ENCODE measurements at places on chromosomes 4 and X.

- DNase-seq: no peak
Measured at GRCh38 chr4:55078987-55079386, 46.4 kb downstream of the KDR start.

- DNase-seq: no peak
Measured at GRCh38 chrX:150372756-150373155, 9.6 kb downstream of the MAMLD1 start.

- peak; percentile 47 for DNase-seq
Measured at GRCh38 chrX:989959-990510, 222.4 kb downstream of the CRLF2 start.

GRCh38 chr4:25563071-25563564 is 92.5 kb upstream of the SLC34A2 start:
- no peak for DNase-seq

- DNase-seq: no peak
Measured at GRCh38 chr4:145308598-145308997, 128.2 kb upstream of the OTUD4 start.

DNA sequence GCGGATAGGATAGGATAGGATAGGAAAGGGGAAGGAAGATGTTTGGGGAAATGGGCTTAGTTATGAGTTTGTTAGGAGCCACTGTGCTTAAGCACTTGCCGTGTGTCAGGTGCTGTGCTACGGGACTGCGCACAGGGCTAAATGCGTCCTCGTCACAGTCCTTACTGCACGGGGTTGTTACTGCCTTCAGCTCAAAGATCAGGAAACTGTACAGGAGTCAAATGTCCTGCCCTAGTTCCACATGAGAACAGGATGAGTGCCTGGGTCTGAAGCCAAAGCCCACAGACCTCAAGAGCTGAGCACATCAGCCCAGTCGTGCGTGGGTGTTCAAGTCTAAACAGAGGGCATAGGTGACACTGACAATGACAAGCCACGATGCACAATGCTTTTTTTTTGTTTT is 15.0 kb downstream of the ACSL1 start:
- no peak for DNase-seq

- DNase-seq: no peak
Measured at GRCh38 chrX:13381514-13381913, 61.7 kb upstream of the ATXN3L start.

DNA sequence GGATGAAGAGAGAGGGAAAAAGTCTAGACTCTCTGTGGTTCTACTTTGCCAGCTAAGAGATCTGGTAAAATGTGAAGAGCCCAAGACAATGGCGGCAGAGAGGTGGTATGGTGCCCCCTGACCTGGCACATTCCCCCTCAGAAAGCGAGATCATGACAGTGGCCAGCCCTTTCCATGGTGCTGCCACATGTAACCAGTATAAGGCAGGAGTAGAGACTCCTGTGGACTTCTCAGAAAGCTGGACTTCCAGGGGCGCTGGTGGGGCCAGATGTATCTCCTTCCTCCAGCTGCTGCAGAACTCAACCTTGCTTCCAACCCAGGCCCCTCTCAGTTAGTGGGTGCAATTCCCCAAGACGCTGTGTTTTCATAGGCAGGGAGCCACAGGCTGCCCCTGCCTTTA is 9.6 kb downstream of the CTAG1A start:
- DNase-seq: no peak

DNA sequence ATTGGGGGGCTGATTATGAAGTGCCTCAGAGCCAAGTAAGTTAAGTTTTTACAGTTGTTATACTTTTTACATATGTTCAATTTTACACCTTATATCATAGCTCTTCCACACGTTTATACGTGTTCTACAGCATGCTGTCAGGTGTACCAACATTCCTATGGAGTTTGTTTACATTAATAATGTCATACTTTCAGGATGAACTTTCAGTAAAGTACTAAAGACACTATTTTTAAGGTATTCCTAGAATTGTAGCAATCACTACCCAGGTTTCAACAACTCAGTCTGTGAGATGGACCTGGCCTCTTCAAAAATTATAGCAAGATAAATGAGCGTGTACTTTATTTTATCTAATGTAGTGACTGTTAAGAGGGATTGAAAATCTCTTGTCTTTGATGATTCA is 92.6 kb downstream of the PTPN13 start:
- DNase-seq: no peak

DNA sequence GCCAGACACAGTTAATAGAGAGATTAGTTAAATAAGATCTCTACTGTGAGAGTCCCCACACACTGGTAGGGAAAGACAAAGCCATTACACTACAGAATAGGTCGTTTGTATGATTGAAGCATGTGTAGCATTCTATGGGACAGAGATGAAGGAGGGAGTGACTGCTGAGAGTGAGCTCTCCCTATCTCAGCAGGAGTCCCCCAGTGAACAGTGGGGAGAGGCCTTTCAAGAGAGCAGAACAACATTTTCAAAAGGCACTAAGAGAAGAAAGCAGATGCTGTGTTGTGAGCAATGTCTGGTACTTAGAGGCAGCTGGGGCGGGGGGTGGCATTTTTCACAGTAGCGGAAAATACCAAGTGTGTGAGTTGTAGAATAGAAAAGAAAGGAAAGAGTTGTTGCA is 413.6 kb downstream of the AFF2 start:
- DNase-seq: no peak

DNA sequence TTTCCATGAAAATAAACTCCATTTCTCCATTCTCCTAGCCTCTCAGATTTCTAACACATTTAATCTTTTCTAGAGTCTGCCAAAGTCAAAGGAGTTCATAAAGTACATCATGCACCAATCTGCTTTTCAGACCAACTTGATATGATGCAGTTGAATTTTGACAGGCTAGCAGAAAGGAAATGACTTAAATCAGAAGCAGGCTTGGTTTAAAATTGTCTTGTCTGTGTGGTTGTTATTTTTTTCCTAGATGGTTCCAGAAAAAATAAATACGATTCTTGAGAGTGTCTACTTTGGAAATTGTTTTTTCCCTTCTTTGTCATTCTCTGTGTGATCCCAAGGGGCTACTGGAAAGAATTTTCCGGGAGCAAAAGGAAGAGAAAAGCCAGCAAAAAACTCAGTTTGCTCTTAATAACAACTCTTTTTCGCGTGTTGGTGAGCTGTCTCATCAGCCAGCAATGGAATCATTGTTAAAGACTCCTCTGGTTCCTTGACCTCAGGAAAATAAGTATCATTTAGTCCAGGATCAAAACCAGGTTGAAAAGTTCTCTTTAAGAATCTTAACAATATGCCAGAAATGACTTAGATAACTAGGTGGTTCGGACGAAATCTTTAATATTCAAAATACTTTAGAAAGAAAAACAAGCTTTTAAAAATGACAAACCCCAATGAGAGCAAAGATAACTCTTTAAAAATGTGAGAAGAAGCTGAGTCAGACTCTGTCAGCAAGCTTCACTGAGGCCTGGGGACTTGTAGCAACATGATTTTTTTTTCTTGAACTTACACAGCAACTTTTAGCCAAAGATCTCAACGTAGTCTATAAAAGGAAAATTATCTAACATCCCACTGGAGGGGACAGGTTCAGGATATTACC is 49.7 kb upstream of the GAB1 start:
- DNase-seq: no peak

DNA sequence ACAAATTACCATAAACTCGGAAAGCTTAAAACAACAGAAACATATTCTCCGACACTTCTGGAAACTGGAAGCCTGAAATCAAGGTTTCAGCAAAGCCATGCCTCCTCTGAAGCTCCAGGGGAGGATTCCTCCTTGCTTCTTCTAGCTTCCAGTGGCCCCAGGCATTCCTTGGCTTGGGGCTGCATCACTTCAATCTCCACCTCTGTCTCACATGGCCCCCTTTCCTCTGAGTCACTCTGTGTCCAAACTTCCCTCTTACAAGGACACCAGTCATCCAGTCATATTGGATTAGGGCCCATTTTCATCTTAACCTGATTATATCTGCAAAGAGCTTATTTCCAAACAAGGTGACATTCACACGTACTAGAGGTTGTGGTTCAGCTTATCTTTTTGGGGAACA is 17.3 kb downstream of the PARM1 start:
- DNase-seq: no peak

DNA sequence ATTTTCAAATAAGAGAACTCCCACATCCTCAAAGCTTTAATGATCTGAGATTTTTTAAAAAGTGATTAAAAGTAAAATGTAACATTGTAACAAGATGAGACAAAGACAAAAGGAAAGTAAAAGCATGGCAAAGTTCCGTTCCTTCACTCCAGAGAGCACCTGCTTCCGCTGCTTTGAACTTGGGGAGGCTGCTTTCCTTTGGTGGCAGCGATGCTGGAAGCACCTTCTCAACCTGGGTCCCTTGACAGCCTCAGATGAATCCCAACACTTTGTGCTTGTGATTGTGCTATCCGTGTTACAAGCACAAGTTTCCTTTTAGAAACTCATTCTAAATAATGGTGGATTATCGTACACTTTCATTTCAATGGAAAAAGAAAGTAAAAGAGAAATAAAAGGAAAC is 59.7 kb downstream of the HADH start:
- DNase-seq: peak; percentile 49

GRCh38 chr4:140617499-140618248 is 48.9 kb upstream of the UCP1 start:
- DNase-seq: no peak

- no peak for DNase-seq
Measured at GRCh38 chr4:79177388-79177787, 148.5 kb downstream of the NAA11 start.

- DNase-seq: no peak
Measured at GRCh38 chrX:107731831-107732502, 43.6 kb downstream of the TSC22D3 start.

DNA sequence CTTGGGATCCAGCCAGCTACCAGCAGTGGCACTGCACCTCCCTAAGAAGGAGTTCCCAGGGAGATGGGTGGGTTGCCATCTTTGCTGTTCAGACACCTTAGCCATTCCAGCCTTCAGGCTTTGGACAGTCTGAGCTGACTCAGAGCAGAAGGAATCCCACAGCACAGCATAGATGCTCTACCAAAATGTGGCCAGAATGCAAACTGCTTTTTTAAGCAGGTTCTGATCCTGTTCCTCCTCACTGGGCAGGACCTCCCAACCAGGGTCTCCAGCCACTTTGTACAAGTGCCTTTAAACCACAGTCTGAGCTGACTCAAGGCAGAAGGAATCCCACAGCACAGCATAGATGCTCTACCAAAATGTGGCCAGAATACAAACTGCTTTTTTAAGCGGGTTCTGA is 209.0 kb downstream of the NPNT start:
- no peak for DNase-seq

GRCh38 chrX:66018585-66019309 is 21.1 kb downstream of the VSIG4 start:
- no peak for DNase-seq

DNA sequence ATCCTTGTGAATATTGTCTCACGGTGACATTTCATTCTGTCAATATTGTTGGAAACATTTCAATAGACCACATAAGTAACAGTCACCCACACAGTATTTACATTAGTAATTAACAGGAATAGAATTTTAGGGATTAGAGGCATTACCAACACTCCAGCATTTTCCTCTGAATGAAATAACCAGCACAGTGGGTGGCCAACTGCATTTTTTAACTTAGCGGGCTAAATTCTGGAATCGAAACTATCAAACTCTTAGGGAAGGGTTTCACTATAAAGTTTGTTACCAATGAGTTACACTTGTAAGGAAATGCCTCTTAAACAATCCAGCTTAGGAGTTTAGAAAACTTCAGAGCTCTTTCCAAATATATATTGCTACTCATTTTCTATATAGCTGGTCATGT is 403.0 kb downstream of the ADGRL3 start:
- DNase-seq: no peak

GRCh38 chr4:2261110-2261852 is 628 bp downstream of the MXD4 start:
- peak; percentile 79 for DNase-seq

GRCh38 chr4:24770032-24770584 is 25.3 kb upstream of the SOD3 start:
- peak; percentile 0 for DNase-seq

DNA sequence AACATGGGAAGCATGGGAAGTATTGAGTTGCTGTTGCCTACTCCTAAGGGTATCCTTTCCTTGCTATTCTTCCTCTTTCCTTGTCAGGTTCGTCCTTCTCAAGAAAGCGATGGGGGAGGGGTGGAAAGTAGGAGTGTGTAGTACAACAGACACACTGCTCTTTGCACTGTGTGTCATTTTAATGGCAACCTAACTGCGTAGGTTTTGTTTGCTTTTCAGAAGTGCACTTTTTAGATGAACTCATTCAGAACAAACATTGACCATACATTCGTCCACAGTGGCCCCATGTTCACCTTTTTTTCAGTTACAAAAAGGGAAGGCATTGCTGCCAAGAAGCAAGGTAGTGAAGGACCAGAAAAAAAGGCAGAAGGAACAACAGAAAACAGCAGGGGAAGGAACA is 10.2 kb upstream of the YIPF6 start:
- no peak for DNase-seq

- DNase-seq: no peak
Measured at GRCh38 chr4:33883111-33883510, 2361.2 kb downstream of the ARAP2 start.

GRCh38 chrX:22032084-22032483 is at the start of gene PHEX:
TSS of gene PHEX (plus strand) at chrX:22032325. CDS start at chrX:22033006, 681 bp downstream.
- DNase-seq: no peak

- no peak for DNase-seq
Measured at GRCh38 chr4:102036016-102036415, 245.5 kb downstream of the BANK1 start.

GRCh38 chr4:52648836-52649235 is 10.3 kb downstream of the USP46 start:
- DNase-seq: no peak

DNA sequence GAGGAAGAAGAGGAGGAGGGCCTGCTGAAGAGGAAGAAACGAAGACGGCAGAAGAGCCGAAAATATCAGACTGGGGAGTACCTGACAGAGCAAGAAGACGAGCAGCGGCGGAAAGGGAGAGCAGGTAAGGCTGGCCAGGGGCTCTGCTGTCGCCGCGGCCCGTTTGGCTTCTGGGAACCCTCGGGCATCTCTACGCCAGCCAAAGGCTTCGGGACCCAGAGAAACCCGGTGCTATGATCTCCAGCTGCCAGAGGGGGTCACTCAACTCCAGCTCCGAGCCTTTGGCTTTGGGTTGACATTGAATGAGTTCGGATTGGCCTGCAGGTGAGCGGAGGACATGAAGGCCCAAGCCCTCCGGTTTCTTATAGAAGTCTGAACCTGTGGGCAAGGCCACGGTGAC is 42.8 kb downstream of the BCORL1 start:
- DNase-seq: no peak

DNA sequence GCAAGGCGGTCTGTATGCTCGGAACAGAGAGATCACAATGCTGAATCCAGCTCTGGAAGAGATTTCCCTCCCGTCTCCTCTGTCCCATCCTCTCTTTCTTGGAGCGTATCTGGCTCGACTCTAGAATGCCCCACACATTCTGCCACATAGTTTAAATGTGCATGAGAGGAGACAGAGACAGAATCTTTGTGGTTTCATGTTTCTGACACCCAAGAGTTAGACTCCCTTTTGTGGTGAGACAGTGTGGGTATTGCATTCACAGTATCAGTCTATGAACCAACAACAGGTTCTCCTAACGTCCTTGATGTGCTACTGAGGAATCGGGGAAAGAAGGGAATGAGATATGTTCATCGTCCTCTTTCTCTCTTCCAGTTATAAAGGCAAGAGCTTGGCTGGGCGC is 25.3 kb downstream of the FAM47E start:
- DNase-seq: no peak

- no peak for DNase-seq
Measured at GRCh38 chrX:40868868-40869267, 133.5 kb upstream of the MED14 start.

All from activated naive CD8-positive, alpha-beta T cell treated with anti-CD3 and anti-CD28 coated beads for 36 hours (primary cell).